ENCODE measurements at places on chromosomes 1 and 21. TPM values are rescaled to one million over a fixed set of nuclear protein-coding genes. Genes with fewer than 3 reads are reported as not detected.

The CFHR5 gene
- total RNA-seq: not detected

The CELA2B gene
- total RNA-seq: not detected

- no peak for DNase-seq
These were observed 15.8 kb downstream of the PLPP3 start for GRCh38 chr1:56563568-56563967.

DNA sequence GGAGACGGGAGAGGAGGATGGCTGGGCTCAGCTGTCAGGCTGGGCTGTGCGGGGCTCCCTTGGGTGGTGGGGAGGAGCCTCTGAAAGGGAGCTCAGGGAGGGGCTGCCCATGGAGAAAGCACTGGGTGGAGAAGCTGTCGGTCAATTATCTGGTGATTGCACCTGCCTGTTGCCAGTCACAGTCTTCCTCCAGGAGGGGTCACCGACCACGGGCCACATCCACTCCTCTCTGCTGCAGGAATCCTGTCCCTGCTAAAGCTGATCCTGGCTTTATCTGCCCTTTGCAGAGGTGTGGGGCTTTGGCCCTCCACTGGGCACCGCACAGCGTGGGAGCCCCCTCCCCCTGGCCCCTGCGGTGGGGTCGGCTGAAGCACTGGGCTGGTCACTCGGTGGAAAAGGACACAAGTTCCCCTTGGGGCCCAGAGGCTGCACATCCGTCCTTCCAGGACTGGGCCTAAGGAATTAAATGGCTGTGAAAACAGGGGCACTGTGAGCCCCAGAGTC, 21.8 kb upstream of the COL18A1 start:
- DNase-seq: no peak

- no peak for DNase-seq
These were observed 7.7 kb downstream of the CSRP1 start for GRCh38 chr1:201499191-201499590.

DNA sequence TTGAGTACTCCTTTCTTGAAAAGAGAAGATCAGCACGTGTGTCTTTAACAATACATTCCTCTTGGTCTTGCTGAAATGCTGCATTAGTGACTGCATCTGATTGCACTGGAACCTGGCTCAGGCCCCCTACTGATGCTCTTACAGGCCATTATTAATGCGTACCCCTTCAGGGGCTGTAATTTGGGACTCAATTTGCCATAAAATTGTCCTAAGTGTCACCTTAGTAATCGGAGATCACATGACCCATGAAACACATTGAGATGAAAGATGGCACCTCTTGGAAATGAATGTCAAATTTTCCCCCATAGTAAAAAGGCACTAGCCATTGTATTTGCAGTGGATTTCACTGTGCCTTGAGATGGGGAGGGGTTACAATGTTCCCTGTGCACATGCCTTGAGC, 563.3 kb downstream of the KIF26B start:
- no peak for DNase-seq

DNA sequence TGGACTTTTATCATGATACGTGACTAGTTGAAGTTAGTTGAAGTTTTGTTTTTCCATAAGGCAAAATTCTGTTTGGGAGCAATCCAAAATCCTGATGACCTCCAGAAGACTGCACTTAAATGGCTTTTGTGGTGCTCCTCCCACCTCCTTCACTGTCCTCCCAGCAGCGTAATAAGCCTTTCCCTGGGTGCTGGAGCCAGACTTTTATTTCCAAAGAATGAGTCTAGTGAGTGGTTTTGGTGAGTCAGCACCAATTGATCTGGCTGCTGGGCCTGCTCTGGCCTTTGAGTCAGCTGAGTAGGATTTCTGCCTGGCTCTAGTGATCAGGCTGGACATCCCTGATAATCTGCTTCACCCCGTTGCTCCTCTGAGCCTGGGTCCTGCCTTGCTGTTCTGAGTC, 21.7 kb upstream of the KCND3 start:
- no peak for DNase-seq

DNA sequence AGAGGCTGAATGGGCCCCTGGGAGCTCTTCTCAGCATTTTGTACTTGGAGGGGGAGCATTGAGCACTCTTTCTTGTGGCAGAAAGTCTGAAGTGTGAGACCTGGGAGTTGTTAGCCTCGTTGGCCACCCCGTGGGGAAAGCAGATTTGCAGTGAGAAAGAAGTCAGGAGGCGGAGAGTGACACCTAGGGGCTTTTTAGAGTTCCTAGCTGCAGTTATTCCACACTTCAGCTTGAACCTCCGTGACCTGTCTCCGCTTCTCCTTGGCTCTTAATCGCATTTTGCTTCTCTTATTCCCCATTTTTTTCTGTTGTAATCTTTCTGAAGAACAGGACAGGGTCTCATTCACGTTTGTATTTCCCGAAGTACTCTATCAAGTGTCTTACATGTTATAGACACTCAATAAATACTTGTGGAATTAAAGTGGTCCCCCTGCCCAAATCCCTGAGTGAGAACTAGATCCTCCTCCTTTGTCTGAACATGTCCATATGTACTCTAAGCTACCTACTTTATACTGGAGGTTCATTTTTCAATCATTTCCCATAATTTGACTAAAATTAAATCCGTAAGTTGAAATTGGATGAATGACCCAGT, 14.5 kb upstream of the C1orf141 start:
- peak; percentile 65 for DNase-seq
